ENCODE measurements at places on chromosomes 16 and 17.
A peak's percentile ranks its signal among the peaks of the same experiment; 100 is the strongest.

DNA sequence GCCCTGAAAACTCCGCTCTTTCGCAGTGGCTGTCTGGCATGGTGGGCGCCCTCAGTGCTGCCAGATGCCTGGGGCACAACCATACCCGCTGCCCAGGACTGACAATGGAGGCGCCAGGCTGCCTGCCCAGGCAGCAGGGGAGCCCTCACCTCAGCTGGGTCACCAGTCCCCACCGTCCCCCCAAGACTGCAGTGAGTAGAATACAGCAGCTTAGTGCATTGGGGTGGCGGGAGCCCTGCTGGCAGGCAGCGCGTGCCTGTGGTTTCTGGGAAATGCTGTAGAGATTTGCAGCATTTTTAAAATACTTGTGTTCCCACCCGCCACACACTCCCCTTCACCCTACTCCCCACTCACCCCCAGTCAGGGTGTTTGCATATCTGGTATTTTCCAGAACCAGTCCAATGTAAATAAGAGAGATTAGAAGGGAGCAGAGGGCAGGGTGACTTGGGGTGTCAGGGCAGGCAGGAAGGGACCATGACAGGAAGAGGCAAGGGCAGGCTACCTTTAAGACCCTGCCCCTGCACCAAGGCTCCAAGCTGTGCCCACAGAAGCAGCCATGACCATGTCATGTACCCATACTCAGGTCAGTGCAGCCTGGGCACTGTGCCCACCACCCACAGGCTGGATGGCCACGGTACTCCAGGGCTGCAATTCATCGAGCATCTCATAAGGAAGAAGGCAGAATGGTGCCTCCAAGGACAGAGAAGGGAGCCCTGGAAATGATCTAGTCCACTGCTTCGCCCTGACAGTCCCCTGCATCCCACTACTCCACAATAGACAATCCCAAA is 21.5 kb downstream of the MYO18A start:
- DNase-seq = peak; percentile 30

DNA sequence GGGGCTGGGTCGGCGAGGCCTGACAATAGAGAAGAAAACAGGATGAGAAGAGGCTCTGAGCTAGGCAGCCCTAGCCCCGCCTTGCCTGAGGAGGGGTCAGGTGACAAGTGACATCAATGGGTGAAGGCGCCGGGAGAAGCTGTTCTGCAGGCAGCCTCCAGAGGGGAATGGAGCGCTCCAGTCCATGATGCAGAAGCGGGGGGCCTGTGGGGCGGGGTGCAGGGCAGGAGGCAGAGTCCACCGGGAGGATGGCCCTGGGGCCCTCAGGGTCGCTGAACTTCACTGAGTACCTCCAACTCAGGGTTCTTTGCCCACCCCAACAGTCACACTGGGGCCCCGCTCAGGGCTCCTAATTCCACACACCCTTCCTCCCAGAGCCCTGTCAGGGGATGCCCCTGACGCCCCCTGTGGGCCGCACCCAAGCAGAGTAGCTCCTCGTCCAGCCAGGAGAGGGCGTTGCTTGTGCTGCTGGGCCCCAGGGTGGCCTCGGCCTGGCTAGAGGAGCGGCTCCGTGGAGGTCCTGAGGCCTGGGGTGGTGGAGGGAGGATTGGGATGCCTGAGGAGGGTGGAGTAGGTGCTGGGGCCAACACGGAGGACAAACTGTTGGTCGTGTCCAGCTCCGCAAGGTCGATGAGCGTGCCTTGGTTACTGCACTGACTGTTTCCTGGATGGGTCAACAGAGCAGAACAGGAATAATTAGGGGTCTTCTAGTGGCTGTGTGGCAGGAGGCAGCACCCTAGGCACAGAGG is 20.8 kb downstream of the GGA3 start:
- DNase-seq = peak; percentile 45

DNA sequence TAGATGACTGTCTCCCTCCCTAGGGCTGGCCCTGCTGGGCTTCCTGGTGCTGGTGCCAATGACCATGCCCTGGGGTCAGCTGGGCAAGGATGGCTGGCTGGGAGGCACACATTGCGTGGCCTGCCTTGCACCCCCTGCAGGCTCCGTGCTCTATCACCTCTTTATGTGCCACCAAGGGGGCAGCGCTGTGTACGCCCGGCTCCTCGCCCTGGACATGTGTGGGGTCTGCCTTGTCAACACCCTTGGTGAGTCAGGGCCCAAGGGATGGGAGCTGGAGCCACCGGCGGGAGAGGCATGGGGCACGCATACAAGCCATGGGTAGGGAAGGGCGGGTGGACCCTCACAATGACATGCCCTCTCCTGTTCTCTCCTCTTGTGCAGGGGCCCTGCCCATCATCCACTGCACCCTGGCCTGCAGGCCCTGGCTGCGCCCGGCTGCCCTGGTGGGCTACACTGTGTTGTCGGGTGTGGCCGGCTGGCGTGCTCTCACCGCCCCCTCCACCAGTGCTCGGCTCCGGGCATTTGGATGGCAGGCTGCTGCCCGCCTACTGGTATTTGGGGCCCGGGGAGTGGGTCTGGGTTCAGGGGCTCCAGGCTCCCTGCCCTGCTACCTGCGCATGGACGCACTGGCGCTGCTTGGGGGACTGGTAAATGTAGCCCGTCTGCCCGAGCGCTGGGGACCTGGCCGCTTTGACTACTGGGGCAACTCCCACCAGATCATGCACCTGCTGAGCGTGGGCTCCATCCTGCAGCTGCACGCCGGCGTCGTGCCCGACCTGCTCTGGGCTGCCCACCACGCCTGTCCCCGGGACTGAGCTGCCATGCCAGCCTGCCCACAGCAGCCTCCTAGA is 2.2 kb downstream of the PAQR4 start:
- DNase-seq = no peak

- DNase-seq = no peak
These were observed 166.5 kb downstream of the STX8 start for GRCh38 chr17:9408868-9409829.

DNA sequence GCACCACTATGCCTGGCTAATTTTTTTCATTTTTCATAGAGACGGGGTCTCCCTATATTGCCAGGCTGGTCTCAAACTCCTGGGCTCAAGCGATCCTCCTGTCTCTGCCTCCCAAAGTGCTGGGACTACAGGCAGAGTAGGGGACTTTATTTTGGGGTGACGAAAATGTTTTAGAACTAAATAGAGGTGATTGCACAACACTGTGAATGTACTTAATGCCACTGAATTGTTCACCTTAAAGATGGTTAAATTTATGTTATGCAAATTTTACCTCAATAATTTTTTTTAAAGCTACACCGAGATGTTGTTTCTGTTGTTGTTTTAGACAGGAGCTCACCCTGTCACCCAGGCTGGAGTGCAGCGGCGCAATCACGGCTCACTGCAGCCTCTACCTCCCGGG is 111.9 kb upstream of the SEC14L1 start:
- no peak for DNase-seq

DNA sequence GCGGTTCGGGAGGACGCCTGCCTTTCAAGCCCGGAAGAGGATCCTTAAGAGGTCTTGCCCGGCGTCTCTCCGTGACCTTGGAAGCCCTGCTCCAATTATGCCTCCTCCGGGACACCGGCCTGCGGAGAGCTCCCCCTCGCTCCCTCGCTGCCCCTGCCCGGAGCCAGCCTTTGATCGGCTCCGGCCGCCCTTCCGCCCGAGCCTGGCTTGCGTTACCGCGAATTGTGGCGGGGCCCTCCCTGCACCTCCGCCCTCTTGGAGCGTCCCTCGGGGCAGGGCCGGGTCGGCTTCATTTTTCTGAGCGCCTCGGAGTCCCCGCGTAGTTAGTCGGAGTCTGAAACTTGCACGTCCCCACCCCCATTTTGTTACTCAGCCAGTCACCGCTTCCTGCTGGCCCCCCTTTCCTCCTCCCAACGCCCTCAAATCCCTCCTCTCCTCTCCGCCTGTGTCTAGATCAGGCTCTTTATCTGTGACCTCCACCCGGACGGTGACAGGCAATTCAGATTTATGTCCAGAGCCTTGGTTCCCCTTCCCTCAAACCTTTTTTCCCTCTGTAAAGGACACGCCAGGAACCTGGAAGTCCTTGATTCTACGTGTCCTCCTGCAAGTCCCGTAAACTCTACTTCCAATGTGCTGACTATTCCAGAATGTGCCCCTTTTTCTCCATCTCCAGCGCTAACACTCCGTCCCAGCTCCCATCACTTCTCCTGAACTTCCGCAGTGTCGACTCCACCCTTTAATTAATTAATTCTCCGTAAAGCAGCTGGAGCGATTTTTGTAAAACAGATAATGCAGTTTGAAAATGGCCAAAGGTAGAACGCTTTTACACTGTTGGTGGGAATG is 569 bp upstream of the RABEP2 start:
- peak; percentile 79 for DNase-seq

DNA sequence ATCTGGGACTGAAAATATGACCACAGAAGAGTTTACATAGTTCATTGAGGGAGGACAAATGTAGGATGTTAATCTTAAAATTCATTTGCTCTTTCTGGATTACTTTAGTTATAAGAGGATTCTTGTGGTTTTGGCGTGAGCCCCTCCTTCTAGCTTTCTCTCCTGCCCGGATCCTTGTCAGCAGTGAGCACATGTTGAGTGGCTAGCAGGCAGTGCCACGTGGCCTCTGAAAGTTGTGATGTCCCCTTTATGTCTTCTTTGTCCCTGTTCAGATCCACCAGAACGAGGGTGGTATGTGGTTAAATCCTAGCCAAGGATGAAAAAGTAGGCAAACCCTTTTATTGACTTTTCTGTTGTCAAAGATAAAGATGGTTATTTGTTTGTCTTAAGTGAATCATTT is 83.8 kb downstream of the GNAO1 start:
- no peak for DNase-seq

- DNase-seq = peak; percentile 91
These were observed at the start of gene FA2H for GRCh38 chr16:74774223-74775139. Gene FA2H, minus strand, starts transcription at chr16:74774820. Its CDS starts 65 bp downstream, at chr16:74774755.

DNA sequence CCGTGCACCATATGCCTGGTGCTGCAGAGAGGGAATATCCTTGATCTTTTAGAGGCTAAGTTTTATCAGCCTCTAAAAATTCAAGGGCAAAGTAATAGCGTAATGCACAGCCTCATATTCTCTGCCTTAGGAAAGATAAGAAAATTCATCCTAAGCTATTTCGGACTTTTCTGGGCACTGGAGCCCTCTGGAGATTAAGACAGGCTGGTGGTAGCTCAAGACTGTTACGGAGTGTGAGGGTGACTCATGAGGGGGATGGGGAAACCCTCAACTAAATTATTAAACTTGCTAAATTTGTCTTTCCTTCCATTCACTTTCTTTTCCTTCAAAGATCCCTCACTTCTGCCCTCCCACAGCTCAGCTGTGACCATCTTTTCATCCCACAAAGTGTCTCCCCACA is 73.3 kb downstream of the RPH3AL start:
- DNase-seq = no peak

GRCh38 chr16:58490065-58490464 is 9.9 kb upstream of the NDRG4 start:
- no peak for DNase-seq

- DNase-seq = peak; percentile 54
These were observed 1.0 kb downstream of the SLC47A1 start for GRCh38 chr17:19534562-19535149.

DNA sequence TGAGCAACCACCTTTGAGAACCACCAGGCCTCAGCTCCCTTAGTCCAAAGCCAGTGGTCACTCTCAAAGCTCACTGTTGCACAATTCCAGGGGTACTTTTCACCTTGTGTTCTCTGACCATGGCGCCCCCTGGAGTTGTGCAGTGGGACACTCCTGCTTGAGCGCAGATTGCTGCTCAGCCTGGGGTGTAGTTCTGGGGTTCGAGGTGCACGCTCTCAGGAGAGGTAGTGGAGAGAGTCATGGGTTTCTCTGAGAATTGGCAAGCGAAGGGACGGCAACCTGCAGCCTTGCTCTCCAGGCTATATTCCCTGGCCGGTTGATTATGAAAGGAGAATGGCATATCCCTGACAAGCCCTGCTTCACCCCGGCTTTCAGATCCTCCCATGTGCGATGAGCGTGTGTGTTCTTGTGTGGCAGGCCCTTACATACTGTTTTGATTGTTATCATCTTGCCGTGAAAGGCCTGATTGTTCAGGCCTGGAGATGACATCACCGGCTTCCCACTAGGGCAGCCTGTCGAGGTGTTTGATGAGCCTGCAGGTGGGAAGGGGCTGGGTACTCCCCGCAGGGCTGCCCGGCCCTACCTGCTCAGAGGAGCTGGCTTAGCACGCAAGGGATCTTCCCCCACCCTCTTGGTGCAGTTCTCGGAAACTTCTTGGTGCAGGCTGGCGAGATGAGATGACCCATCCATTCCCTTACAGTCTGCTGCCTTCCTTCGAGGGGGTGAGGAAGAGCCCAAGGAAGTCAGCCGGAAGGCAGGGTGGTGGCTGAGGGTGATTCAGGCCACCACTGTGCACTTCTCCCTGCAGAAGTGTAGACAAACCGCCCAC is 431.2 kb downstream of the SLC39A11 start:
- peak; percentile 45 for DNase-seq

DNA sequence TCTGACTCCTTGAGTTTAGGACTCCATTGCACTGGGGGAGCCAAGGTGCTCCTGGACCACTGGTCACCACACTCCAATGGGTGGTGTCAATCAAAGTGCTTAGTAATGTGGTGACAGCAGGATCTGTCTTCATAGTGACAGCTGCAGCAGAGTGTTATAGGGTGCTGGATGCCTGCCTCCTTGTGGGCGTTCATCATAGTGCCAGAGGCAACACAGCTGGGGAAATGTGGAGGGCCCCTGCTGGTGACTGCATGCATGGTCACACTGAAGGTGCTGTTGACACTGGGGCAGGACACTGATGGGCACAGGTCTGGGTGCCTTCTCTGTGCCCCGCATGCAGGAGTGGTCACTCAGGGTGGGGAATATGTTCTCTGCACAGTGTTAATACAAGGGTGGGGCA is 177.5 kb upstream of the CDH8 start:
- peak; percentile 2 for DNase-seq

DNA sequence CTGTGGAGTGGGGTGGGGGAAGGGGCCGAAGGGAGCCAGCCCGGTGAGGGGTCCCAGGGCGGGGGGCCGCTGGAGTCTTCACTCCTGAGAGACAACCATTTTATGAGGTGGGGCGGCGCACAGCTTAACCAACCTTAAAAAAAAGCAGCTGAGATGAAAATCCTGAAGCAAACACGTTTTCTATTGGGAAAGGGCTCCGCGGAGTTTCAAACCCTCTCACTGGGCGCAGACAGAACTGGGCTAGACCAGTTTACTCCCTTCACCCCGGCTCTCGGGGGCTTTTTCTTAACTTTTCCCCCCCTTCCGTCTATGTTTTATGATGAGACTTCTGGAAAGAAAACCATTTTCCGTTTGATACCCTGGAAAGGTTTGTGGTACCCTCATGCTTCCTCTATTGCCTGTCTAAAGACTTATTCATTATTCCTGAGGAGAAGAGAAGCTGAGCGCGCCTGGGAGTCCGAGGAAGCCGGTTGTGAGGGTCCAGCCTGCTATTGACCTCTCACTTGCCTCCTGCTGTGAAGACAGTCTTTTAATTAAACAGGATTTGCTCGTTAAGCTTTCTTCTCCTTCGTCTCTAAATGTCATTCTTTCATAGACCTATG is 482 bp upstream of the SSH2 start:
- no peak for DNase-seq

GRCh38 chr17:31052187-31052889 is 42.4 kb upstream of the NF1 start:
- DNase-seq = peak; percentile 60
